ENCODE measurements at places on chromosomes 6 and 20.

DNA sequence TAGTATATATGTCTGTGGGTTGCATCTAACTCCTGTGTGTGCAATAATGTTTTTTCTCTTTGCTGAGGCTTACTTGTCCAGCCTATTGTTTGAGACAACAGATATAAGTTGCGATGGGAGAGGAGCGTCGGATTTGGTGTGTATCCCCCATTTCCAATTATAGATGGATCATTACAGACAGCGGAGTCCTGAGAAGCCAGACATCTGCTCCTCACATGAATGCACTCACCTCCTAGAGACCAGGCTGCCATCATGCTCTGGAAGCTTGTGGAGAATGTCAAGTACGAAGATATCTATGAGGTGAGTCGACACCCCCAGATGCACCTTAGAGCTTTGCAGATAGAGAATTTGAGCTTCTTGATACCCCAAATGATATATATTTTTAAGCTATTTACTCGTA, at the start of gene TFAP2B:
TSS of gene TFAP2B (plus strand) at position 199 of the 400 bp plus-strand sequence. CDS start at position 220, 21 bp downstream.
- DNase-seq = no peak

GRCh38 chr6:75278474-75279077, 6.0 kb downstream of the TMEM30A start:
- no peak for DNase-seq

DNA sequence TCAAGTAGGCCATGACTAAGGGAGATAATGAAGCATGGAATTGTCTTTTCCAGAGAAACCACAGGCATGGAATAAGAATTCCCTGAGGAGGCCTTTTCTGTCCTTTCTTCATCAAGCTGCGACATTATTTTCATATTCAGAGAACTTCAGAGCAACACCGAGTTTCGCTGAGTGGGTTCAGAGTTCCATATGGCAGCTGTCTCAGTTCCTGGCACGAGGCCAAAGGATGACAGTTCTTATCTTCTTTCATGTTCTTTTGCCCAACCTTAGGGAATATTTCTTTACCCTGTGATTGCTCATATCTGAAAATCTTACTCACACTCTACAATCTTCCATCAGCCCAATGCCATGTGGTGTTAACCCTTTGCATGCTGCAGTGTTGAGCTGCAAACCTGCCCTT, 135.3 kb upstream of the BMP2 start:
- no peak for DNase-seq

- DNase-seq = no peak
Observed at GRCh38 chr6:148829415-148830101, 82.7 kb downstream of the UST start.

DNA sequence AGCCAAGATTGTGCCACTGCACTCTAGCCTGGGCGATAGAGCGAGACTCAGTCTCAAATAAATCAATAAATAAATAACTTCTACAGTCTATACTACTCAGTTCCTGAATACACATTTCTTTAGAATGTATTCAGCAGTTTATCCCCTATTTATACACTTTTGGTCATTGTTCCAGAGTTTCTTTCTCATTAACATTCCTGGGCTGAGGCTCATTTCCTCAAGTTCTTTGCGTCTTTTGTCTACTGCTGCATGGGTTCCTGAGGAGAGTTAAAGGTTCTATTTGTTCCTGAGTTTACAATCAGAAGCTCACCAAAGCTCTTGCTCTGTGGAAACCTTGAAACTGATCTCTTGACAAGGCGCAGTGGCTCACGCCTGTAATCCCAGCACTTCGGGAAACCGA, 37.7 kb upstream of the SASH1 start:
- no peak for DNase-seq

- DNase-seq = no peak
Observed at GRCh38 chr20:48371211-48371610, 456.6 kb downstream of the PREX1 start.

GRCh38 chr20:15919118-15919517, 654.1 kb downstream of the KIF16B start:
- DNase-seq = no peak

- no peak for DNase-seq
Observed at GRCh38 chr6:65790666-65791065, 83.6 kb upstream of the EYS start.

DNA sequence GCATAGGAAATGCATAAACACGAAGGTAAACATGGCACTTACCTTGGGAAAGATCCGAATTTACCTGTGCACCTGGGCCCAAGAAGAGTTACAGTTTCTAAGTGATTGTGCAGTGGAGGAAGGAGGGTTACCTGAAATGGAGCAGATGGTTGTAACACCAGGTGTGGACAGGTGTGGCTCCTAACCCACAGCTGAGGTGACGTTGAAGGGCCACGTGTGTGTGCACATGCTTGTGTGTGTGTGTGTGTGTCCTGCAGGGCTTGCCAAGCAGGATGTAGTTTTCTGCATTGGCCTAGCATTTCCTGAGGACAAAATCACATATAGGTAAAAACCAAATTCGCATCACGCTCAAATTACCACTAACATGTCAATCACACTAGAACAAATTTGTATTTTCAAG, 240.8 kb downstream of the ANKRD60 start:
- DNase-seq = peak; percentile 29
